ENCODE measurements at places on chromosomes 1 and 21.

- no peak for DNase-seq
Observed at GRCh38 chr1:229420765-229421164, 13.1 kb downstream of the ACTA1 start.

DNA sequence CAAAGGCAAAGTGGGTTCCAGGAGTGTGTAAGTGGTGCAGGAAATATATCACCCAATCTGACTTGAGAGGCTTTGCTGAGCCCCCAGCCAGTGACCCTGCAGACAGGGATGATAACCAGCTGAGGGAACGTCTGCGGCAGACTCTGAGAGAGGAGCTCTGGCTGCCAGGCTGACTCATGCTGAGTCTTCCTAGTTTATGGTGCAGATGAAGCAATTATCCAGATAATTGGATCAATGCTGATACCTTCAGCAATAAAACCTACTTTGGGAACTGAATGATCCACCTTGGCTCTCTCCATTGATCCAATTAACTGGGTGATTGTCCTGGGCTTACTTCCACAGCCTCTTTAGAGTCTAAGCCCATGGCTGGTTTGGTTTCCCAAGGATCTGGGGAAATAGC, 7.3 kb downstream of the C8B start:
- DNase-seq, result no peak

- DNase-seq, result no peak
Observed at GRCh38 chr1:207810606-207811295, 58.9 kb downstream of the CD46 start.

DNA sequence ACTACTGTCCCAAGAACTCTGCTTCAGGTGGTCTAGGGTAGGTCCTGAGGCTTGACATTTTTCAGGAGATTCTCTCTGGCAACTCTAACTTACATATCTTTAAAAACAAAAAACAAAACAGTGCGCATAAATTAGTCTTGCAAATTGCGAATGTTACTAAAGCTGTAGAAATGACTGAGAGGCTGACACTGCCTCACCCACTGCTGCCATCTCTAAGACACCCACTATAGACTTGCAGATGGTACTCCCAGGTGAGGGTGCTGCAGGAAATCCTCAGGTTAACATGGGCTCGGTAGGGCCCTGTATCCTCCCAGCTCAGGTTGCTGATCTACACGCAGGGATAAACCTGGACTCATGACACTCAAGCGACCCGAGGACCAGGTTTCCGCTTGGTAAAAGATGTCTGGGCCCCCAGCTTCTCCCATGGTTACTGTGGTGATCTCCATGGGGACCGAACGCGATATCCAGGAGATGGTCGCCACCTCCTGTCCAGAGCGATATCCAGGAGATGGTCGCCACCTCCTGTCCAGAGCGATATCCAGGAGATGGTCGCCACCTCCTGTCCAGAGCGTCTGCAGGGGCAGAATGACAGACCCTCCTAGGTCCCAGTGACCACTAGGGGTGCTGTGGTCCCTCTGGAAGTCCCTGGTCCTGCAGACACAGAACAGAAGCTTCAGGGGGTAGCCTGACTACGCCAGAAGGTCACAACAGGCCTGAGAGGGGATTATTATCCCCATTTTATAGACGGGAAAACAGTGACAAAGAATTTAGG, 16.2 kb upstream of the LY9 start:
- DNase-seq, result no peak

- no peak for DNase-seq
Observed at GRCh38 chr1:15077384-15077783, 76.2 kb upstream of the TMEM51 start.

DNA sequence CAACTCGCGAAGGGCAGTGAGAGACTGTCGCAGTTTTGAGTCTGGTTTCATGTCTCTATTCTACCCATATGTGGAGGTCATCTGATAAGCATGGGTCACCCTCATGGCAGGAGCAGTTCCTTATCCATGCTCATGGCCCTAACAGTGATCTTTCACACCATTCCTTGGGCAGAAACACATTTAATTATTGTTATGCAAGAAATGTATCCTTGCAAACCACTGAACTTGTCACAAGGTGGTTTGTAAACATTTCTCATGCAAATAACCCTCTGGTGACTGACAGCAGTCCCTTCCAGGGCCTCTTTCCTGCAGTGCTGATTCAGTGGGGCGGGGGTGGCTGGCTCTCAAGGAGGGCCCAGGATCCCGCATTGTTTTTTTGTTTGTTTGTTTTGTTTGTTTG, 421.4 kb upstream of the RUNX1 start:
- DNase-seq, result no peak

DNA sequence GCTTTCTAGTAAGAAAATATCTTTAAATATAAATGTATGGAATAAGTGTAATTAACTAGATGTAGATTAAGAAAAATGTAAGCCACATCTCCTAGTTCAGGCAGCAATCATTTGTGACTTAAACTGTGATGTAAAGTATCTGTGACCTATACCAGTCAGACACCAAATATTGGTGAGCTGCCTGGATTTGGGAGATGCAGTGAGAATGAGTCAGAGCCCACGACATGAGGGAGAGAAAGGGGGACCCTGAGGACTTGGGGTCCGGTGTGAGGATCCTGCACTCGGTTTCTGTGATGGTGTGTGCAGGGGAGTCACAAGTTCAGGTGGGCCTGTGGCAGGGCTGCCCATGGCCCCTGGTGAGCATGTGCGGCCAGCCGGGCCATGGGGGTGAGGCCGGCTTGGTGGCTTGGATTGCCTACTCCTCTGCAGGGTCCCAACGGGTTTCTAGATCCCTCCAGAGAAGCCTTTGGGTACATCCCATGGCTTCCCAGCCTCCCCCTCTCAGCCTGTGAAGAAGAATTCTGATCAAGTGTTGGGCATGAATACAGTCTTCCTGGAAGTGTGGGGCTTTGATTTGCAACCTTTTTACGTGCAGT, 19.0 kb upstream of the ABCG1 start:
- no peak for DNase-seq

DNA sequence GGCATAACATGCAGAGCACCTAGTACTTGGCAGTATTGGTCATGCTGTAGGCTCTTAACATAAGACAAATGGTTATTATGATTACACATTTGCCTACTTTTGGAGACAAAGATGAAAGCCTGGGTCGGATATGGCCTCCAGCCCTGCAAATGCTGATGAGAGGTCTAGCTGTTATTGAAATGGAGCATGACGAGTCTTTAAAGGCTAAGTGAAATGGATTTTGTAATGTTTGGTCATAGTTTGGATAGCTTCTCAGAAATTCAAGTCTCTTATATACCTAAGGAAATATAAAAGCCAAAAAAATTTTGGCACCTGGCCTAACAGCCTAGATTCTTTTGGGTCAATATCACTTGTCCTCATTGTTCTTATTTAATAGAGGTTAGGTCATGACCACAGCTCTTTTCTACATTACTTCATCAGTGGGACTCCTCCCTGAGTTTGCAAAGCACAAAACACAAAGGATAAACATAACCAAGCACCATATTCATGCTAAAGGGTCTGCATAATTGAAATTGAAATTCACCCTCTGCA, 69.2 kb upstream of the WLS start:
- DNase-seq, result no peak

GRCh38 chr1:57860325-57860724, 436.5 kb upstream of the DAB1 start:
- no peak for DNase-seq

DNA sequence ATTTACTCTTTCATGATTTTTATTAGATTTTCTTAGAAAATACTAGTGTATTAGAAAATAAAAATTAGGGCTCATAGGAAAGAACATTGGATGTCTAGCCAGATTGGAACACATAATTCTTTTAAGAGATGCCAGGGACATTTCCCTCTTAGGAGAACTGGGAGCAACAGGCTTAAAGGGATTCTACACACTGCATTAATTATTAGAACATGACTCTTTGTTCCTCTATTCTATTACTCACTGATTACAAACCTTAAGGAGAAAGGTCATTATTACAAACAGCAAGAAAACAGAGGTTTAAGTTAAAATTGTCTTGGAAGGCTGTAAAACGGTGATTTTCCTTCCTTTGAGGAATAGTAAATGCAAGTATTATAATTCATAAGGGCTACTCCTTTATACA, 32.9 kb upstream of the VAV3 start:
- no peak for DNase-seq

DNA sequence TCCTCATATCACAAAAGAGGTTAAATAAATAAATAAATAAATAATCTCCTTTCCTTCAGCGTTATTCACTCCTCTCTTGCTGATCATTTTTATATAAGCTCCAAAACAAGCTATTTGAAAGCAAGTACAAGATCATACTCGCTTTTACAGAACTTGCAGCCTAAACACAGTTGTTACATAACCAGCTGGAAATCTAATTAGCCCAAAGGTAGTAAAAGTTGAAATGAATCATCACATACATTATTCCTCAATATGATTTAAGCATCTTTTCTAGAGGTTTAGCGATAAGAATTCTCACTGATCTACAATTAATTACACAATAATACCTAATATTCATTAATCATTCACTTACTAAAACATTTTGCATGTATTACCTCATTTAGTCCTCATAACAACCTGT, 160.2 kb downstream of the COP1 start:
- no peak for DNase-seq

- DNase-seq, result no peak
Observed at GRCh38 chr1:92877081-92877711, 45.4 kb downstream of the RPL5 start.

- no peak for DNase-seq
Observed at GRCh38 chr1:53303726-53304515, 23.9 kb downstream of the LRP8 start.

DNA sequence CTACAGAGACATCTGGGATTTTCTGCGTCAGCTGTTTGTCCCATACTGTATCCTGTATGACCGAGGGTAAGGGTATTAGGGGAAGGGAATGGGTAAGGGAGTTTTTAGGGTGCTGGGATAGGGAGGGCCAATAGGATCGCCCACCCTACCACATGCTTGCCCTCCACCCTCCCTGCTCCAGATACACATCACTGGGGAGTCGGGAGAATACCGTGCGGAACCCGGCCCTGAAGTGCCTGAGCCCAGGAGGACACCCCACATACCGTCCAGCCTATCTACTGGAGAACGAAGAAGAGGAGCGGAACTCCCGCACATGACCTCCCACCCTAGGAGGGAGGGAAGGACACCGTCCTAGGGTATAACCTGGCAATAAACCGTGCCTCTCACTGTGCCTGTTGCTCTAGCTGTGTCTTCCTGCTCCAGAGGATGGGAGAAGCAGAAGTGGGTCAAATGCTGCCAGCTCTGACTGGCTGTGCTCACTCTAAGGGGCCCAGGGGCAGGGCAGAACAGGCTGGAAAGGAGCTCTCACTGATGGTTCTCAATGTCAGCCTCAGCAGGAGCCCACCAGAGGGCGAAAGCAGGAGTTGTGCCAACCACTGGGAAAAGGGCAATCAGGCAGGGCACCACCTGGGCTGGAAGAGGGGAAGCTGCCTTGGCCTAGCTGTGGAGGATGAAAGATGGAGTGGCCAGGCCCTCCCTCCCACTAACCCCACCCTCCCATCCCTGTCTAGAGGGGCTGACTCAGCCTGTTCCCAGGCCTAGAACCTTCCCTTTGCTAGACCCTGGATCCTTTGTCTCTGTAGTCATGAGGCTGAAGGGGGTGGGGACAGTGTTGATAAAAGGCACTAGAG, 440 bp upstream of the LENEP start:
- DNase-seq, result no peak

- DNase-seq, result no peak
Observed at GRCh38 chr1:20078171-20078651, 8.2 kb downstream of the PLA2G5 start.

- DNase-seq, result no peak
Observed at GRCh38 chr1:119947468-119947867, 51.2 kb upstream of the ADAM30 start.

- no peak for DNase-seq
Observed at GRCh38 chr1:11229203-11229602, 33.1 kb downstream of the MTOR start.

DNA sequence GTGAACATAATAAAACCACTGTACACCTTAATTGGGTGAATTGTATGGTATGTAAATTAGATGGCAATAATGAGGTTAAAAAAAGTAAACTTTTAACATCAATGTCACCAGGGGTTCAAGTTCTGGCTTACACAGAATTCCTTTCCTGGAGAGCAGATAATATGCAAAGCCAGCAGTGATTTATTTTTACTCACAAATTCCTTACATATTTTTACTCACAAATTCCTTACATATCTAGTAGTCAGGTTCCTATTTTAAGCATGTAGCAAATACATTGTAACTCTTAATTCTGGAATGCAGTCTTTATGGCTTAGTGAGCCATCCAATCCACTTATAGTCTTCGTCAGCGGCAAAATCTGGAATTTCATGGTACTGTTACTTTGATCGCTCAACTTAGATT, 1.3 kb upstream of the UBE4B start:
- DNase-seq, result no peak

DNA sequence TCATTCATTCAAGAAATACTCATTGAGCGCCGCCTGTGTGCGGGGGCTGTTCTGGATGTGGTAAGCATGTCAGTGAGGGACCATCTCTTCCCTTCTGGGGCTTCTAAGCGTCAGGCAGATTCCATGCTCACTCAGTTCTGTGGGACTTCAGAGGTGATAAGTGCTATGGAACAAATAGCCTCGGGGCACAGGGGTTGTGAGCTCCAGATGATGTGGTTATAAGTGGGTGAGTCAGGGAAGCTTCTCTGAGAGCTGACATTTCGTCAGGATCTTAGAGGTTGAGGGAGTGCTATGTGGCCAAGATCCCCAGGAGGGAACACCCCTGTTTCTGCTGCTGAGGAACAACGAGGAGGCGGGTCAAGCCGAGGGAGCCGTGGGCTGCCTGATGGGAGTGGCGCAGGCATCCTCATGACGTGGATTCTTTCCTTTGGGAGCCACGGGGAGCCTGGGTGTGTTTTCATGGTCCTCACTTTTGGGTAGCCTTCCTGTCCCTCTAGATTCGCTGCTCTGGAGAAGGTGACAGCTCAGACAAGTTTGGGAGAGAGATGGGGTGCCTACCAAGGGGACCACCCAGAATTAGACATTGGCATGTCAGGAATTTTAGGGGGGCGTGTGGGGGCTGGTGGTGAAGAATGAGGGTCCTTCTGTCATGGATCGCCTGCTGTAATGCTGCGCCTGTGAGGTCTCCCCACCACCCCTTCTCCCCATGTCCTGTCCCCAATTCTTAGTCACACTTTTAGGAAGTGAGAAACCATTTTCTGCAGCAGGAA, 38.5 kb downstream of the HUNK start:
- no peak for DNase-seq

DNA sequence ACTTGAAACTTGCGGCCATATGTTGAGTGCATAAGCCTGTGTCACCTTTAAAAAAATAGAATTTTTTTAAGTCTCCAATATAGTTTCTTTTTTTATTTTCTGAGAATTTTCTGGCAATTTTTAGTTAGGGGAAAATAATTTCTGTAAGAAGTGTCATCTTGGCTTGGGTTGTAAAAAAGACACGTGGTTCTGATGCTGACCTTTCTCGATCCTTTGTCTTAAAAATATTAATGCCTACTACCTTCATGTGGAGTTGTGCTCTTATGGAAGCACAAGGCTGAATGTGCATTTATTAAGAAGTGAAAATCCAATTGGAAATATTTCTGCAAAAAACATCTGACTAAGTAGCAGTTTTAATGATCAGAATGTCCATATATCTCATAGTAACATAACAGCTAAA, 3.5 kb downstream of the ELAVL4 start:
- no peak for DNase-seq

Measured in activated T-cell treated with anti-CD3 and anti-CD28 coated beads for 24 hours (primary cell).